ENCODE measurements at places on chromosomes 6 and 20.

DNA sequence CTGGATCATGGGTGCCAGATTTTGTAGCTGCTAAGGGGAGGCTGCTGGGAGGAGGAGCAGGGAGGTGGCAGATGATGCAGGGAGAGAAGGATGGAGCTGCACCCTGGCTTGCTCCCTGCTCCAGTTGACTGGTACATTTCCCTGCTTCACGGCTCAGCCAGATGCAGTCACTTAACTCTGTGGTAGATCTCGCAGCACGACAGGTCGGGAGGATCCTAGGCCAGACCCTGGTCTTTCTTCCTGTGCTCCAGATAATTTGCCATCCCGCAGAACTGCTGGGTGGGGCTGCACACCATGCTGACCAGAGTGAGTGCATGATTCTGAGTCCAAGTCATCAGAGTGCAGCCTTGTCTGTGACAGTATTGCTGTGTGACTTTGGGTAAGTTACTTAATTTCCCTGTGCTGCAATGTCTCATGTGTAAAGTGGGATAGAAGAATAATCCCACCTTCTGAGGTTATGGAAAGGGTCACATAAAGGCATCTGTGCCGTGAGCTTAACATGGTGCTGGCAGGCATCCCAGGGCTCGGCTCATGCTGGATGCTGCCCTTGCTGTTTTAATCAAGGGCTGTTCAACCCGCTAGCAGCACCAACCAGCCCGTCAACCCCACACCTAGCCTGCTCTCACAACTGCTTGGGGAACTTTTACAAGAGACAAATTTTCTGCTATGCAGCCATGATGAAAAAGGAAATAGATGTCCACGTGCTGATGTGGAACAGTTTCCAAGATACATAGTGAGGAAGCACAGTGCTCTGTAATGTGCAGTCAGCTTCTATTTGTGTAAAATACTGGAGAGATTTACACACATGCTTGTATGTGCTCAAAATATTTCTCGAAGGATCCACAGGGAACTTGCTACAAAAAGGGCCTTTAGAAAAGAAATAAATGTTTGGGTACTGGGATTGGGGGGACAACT lies 257.9 kb downstream of the CDH26 start:
- no peak for DNase-seq

GRCh38 chr20:51029963-51030920 lies 7.3 kb upstream of the KCNG1 start:
- no peak for DNase-seq

DNA sequence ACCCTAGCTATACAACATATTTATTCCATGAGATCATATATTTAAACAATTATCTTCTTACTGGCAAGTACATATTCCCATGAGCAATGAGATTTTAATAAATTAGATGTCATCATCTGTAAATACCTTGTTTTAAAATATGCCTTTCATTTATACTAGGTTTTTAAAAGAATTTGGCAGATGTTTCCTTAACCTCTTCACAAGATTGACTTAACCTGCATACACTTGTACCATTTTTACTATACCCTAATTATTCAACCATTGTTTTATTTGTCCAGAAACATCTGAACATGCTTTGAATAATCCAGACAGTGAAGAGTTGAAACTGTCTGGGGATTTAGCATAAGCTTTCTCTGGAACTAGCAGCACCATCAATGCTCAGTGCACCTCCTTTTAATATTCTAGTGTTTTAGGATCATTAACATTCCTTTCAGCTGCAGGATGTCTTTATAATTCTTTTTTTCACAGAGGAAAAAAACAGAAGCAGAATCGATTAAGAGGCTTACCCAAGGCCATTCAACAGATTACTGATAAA lies 188.0 kb upstream of the TENT5A start:
- no peak for DNase-seq

DNA sequence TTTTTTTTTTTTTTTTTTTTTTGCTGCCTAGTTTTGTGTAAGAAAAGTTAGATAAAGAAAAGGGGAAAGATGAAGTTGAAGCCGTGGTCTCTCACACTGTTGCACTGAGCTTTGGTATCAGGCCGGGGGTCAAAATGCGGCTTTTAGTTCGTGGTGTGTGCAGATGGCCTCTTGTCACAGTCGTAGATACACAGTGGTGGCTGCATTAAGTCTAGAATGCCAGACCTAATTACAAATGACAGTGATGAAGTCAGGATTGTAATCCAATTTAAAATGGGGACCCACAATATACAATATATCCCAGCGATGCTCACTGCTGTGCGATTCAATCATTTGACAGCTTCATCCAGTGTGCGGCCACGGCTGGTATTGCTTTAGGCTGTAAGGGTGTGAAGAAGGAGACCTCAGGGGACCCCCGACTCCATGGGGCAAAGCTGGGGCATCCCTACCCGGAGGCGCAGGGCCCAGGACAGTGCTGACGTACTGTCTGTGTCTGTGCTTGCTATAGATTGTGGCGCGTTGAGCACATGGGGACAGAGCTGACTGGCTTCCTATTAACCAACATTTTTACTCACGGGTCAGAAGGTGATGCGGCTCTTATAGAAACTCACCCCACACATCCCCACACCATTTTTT lies 210.0 kb upstream of the SOX4 start:
- DNase-seq, result no peak

DNA sequence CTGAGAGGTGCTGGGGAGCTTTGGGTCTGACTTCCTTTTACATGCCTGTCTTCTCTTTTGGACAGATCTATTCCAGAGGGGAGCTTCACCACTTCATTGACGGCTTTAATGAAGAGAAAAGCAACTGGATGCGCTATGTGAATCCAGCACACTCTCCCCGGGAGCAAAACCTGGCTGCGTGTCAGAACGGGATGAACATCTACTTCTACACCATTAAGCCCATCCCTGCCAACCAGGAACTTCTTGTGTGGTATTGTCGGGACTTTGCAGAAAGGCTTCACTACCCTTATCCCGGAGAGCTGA lies 13.1 kb downstream of the PRDM1 start:
- no peak for DNase-seq

- DNase-seq, result no peak
Observed at GRCh38 chr6:25833136-25833535, 1.3 kb upstream of the SLC17A1 start.

GRCh38 chr6:4370066-4370465 lies 234.7 kb upstream of the ECI2 start:
- peak; percentile 70 for DNase-seq

- DNase-seq, result no peak
Observed at GRCh38 chr20:13041574-13042457, 33.0 kb downstream of the SPTLC3 start.

- no peak for DNase-seq
Observed at GRCh38 chr6:4308364-4308763, 173.0 kb upstream of the ECI2 start.

- DNase-seq, result no peak
Observed at GRCh38 chr20:48949304-48950170, 28.0 kb downstream of the ARFGEF2 start.

DNA sequence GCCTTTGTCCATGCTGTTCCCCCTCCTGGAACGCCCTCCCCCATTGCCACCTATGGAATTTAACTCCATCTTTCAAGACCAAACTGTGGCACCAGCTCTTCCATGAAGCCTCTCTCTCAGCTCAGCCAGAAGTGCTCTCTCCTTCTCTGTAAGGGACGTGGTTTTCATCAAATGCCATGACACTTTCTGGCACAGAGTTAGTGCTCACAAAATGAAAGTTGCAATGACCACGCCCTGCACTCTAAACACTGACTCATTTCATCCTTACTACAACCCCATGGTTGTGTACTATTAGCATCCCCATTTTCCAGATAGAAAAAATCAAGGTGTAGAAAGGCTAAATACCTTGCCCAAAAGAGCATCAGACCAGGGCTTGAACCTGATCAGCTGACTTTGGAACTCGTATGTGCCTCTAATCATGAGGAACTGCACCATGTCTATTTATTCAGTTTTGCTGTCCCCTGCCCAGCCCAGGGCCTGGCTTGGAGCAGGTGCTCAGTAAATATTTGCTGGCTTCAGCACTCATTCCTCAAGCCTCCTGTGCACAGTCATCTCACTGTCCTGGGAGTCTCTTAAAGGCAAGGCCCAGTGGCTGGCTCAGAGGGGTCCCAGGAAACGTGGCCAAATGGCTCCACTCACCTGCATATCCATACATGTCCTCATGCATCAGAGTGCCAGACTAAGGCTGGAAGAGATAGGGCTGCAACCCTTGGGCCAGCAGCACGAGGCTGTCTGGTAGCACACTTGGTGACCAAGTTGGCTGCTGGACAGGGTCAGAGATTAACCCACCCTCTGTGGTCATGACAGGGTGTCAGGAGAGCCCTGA lies 77.9 kb downstream of the MRPL14 start:
- no peak for DNase-seq

- no peak for DNase-seq
Observed at GRCh38 chr6:79158856-79159516, 75.5 kb downstream of the HMGN3 start.

GRCh38 chr6:157747370-157747769 lies 75.7 kb upstream of the SNX9 start:
- DNase-seq, result no peak

DNA sequence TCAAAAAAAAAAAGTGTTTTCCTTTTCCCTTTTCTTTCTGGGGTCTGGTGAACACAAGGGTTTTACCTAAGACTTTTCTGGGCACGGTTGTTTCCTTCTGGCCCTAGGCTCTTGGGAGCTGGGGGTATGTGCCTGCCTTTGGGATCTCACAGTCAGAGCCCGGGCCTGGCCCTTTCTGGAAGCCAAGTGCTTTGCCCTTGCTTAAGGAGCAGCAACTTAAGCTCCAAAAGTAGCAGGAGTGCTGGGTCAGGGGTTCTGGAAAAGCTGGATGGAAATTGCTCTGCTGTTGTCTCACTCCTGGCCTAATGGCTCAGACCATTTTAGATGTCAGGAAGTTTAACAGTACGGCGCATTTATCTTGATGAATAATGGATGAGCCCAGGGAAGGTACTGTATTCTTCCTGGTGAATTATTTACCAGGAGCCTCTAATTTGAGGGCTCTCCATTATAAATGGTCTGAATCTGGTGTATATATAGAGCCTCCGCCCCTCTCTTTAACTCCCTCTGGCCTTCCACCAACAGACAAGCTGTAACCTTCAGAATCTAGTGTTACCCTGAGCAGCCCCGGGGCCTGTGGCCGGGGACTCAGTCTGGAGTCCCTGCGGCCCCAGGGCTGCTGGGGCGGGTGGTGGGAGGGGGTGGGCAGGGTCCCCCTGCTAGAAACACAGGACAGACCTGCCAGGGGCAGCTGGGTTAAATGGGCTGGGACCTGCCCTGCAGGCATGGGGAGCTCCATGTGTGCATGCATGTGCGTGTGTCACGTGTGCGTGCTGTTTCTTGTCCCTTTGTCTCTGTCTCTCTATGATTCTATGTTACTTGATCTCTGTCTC lies 37.5 kb downstream of the PTK7 start:
- DNase-seq, result no peak

GRCh38 chr6:41723530-41724227 lies 11.7 kb downstream of the TFEB start:
- DNase-seq, result peak; percentile 71

- DNase-seq, result peak; percentile 11
Observed at GRCh38 chr20:52497731-52498130, 306.2 kb upstream of the ZFP64 start.

GRCh38 chr6:35622283-35622682 lies 66.4 kb downstream of the FKBP5 start:
- DNase-seq, result no peak

- DNase-seq, result no peak
Observed at GRCh38 chr20:10510216-10510615, 75.1 kb downstream of the SLX4IP start.

DNA sequence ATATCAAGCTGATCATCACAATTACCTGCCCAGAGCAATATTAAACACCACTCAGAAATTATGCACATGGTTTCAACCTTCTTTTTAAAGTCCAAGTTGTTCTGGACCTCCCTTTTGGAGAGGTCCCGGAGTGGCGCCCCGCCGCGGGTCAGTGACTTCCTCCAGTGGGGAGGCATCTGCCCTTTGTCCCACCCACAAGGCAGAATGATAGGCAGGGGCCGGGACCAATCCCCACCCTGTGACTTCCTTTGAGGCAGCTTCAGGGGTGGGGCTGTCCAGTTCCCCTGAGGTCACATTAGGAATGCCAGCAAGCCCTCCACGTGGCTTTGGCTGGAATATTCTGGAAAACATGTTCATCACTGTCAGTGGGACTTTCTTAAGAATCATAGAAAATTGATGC lies 207.0 kb downstream of the ANKRD60 start:
- DNase-seq, result no peak

DNA sequence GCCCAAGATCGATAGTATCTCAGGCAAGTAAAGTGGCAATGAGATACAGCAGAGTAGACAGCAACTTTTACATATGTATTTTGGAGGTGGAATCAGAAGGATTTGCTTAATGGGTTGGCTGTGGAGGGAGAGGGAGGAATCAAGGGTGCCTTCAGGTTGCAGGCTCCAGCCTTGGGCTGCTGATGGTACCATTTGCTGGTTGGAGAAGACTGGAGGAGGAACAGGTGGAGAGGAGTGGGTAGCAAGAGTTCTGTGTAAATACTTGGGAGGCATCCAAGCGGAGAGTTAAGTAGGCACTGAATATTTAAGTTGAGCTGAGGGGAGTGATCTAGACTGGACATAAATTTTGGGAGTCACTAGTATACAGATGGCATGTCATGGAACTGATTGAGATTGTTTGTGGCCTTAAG lies 5.2 kb downstream of the BICRAL start:
- DNase-seq, result no peak

- no peak for DNase-seq
Observed at GRCh38 chr6:47342824-47343223, 33.1 kb upstream of the TNFRSF21 start.

DNA sequence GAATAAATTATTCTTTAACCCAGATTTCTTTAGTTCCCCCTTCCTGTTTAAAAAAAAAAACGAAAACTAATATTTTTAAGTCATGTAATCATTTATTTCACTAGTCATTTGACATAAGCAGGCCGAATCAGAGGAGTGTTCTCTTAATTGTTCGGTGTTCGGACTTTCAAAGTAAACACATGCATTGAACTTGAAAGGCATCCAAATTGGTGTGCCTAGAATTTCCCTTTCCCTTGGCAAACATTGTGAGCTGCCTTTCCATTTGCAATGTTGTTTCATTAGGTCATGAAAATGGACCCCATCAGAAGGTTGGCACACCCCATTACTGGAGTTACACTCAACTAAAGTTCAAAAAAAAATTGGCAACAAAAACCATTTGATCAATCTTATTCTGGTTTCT lies 283.0 kb upstream of the MARCKS start:
- DNase-seq, result no peak

- no peak for DNase-seq
Observed at GRCh38 chr6:2054516-2055067, 190.8 kb downstream of the GMDS start.

- no peak for DNase-seq
Observed at GRCh38 chr20:63281742-63282665, 9.4 kb downstream of the ARFGAP1 start.

GRCh38 chr6:66865771-66866170 lies 1158.7 kb upstream of the EYS start:
- no peak for DNase-seq

- DNase-seq, result no peak
Observed at GRCh38 chr6:52536424-52536916, 40.4 kb downstream of the TRAM2 start.

DNA sequence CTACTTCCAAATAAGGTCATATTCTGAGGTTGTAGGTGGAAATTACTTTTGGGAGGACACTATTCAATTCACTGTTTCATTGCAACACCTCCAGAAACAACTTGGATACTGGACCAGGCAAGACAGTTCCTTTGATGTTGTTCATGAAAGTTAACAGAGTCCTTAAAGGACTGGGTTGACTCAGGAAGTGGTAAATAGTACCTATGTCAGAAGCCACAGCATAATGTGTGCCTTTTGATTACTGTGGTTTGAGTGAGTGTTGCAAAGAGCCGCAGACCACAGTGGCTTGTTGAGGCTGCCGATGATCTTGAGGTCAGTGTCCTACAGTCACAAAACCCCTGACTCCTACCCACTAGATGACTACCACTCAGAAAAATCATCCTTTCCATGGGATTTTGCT lies 10.9 kb downstream of the IL20RA start:
- no peak for DNase-seq

Data from BJ (cell line).